ENCODE measurements at places on chromosomes 1 and 21.
A peak's percentile ranks its signal among the peaks of the same experiment; 100 is the strongest.

GRCh38 chr1:29213055-29213454, 17.7 kb downstream of the MECR start:
- no peak for DNase-seq

DNA sequence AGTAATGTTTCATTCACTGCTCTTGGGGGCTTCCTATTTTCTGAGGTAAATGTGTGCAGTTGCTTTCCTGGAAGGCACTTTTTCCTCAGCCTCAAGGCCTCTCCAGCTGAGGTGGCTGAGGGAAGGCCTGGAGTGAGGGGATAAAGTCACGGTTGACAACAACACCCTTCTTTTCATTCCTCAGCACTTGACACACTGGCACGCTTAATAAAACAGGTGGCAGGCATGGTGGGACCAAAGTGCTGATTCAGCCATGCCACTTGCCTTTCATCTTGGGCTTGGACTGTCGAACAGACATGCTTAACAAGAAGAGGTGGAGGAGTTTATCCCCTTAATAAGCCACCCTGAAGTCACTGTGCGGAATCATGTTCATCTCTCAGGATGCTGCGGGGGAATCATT, 23.6 kb upstream of the GRHL3 start:
- no peak for DNase-seq

DNA sequence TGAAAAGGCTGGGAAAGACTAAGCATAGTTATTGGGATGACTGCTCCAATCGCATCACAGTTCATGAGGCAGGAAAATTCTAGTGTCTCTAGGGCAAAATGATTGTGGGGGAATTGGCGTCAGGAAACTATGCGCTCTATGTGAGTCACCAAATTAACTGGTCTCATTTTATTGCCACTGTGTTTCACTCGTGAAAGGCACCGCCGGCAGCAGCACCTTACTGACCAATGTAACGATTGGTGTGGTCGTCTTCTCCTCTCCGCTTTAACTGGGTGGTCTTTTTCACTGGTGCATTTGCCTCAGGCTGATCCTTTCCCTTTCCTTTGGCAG, 83.5 kb downstream of the SPAG17 start:
- DNase-seq, result no peak

DNA sequence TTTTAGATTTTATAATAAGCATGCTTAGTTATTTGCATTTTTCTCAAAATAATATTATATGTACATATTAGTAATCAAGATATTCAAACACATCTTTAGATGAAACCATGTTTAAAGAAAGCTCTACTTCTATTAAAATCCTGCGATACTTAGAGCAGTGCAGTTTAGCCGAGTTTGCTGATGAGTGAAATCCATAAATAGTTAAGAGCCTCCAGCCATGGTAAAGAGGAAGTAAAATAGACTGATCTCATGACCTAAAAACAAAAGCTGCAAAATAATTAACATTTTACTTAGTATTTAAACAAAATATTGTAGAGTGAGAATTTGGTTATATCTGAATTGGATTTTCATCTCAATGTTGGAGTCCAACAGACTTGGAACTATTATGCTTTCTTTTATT, 147.4 kb upstream of the NRIP1 start:
- DNase-seq, result no peak

DNA sequence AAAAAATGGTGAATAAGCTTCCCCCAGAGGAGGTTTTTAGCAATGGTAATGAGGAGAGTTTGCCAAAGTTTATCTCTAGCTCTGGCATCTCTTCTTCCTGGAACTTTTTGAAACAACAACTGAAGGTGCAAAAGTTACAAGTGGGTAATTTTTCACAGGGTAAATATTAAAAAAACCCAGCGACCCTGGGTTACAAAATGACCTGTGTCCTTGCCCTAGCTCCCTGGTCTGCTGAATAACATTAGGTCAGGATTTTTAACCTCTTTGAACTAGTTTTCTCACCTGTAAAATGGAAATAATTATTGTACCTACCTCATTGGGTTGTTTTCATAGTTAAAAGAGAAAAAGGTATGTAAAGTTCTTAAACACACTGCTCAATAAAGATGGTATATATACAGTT, 332.4 kb upstream of the DUSP10 start:
- no peak for DNase-seq

GRCh38 chr1:168365719-168366479, 85.2 kb downstream of the TBX19 start:
- peak; percentile 12 for DNase-seq

DNA sequence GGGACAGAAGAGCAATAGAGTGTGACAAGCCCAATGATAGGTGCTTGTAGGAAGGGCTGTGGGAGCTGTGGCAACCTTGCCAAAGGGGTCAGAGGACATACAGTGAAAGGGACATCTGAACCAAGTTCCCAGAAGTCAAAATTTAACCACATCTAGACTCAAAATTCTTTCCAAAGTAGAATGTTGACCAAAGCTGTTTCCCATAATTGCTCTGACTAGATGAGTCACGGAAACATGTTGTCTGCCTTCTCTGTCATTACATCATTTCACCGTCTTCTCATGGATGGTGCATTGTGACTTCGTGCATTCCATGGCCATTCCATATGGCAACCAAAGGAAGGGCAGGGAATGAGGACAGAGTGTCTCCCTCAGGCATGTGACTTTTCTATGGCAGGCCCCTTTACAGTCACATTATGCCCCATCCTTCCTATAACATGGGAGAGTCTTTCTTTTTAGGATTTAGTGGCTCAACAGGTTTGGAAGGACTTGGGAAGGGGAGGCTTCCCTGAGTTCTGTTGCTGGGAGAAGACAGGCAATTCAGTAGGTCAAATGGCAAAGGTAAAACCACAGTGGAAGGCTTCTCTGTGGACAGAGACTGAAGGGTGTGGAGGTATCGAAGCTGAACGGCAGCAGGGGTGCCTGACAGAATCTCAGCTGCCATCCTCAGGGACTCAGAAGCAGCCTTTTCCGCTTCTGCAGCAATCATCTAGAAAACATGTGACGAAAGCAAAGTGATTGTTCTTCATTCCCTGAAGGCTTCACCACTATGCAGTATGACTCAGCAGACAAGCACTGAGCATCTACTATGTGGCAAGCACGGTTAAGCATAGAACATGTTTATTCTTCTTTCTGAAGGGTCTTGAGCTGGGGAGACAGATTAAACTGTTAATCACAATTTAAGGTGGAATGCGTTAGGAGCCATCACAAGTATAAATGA, 24.7 kb downstream of the NPHS2 start:
- peak; percentile 39 for DNase-seq

DNA sequence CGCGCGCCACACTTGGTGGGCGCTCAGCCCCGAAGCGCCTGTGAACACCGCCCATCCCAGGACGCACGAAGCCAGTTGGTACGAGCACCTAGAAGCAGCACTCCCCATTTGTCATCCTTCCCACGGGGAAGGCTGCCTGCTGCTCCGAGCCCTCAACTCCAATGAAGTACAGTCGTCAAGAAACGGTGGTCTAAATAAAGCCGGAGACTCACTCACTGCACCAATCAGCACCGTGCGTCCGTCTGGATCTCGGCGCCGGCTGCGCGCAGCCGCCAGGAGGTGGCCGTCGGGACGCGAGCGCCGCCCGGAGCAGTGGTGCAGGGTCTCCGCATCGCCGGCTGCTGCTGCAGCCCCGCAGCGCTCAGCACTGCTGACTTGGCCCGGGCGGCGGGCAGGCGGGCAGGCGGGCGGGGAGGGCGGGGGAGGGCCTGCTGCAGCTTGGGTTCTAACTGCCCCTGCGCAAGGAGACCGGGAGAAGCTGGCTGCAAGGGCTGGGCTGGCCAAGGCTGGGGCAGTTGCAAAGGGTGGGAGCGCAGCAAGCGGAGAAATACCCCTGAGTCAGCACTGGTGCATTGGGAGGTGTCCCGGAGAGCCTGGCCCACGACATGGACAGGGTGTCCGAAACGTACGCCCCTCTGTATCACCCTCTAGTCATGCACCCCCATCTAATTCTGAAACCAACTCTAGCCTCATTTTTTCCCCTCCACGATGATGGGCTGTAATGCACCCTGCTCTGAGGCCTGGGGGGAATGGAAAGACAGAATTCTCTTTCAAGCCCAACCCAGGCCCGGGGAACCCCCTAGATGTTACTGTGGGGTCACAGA, 35.8 kb upstream of the H6PD start:
- DNase-seq, result no peak

DNA sequence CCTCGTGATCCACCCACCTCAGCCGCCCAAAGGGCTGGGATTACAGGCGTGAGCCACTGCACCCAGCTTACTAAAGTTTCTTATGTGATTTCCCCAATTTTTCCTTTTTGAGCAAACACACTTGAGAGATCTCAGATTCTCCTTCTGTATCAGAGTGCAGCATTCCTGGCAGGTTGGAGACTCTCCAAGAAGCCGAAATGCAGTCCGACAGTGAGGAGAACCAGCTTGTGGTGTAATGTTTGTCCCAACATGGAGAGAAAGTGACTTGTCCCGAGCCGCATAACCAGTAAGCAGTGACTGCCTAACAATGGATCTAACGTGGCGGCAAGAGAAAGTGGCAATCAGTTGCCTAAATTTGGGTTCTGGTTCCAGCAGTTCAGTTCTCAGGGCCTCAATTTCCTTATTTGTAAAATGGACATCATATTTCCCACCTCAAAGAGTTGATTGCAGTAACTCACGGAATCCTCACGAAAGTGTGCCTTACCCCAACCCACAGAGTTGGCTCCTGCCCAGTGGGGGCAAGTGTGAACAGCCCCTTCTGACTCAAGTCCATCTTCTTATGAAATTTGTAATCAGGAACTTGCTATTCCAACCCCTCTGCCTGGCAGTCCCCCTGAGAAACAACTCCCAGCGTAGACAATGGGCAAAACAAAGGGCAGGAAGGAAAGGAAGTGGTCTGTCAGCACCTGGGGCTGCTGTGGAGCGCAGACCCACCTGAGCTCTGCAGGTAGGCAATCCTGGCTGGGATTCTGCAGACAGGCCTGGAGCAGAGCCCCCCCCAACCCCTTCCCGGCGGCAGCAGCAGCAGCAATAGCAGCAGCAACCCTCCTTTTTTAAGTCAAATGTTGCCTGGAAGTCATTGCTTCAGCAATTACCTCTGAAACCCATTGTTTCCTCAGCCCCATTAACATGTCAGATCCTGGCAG, 223.6 kb upstream of the POU3F1 start:
- no peak for DNase-seq
